ENCODE measurements at places on chromosomes 4 and X. TPM values are rescaled to one million over a fixed set of nuclear protein-coding genes. Genes with fewer than 3 reads are reported as not detected.

The TNIP3 gene
- not detected for total RNA-seq

The PNMA5 gene
- total RNA-seq = not detected

The SUPT20HL1 gene
- total RNA-seq = not detected

The AR gene
- total RNA-seq = 7.9 TPM

GRCh38 chr4:37446016-37446415 is 201.5 kb downstream of the NWD2 start:
- H3K4me3 ChIP-seq = no peak overlapping the region
- no peaks in the 10 kb centered on the region for H3K4me1 ChIP-seq
- H3K27ac ChIP-seq = no peak overlapping the region

- H3K4me1 ChIP-seq = no peaks in the 10 kb centered on the region
- DNase-seq = no peak
- no peak overlapping the region for H3K4me3 ChIP-seq
- H3K27ac ChIP-seq = no peak overlapping the region
Observed at GRCh38 chr4:6365545-6366086, 96.0 kb downstream of the WFS1 start.

DNA sequence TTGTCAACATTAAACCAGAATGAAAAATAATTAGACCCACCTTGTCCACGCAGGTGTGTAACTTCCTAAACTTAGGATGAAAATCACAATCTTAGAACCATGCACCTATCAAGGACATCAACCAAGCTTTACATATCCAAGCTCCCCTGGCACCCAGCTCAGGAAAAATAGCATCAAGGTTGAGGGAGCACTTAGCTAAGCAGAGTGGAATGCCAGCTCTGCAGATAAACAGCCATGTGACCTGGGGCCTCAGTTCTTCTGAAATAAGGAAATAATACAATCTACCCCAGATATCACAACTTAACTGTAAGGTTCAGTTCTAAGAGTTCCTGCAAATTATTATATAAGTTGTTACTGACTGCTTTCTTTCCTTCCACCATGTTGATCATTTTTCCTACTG is 64.7 kb downstream of the DHX15 start:
- no peaks in the 10 kb centered on the region for H3K4me1 ChIP-seq
- no peaks in the 10 kb centered on the region for H3K27me3 ChIP-seq
- no peak overlapping the region for H3K4me3 ChIP-seq
- H3K36me3 ChIP-seq = no peaks in the 10 kb centered on the region
- no peak for DNase-seq

- H3K27me3 ChIP-seq = no peaks in the 10 kb centered on the region
- no peaks in the 10 kb centered on the region for H3K36me3 ChIP-seq
- DNase-seq = no peak
Observed at GRCh38 chrX:150544222-150544787, 24.1 kb upstream of the MTM1 start.

- no peak for DNase-seq
- no peaks in the 10 kb centered on the region for H3K27me3 ChIP-seq
- no peak overlapping the region for H3K27ac ChIP-seq
Observed at GRCh38 chr4:1752284-1753041, 31.1 kb downstream of the TACC3 start.

GRCh38 chr4:163663454-163664225 is 169.2 kb downstream of the TMA16 start:
- no peak overlapping the region for H3K27ac ChIP-seq
- no peaks in the 10 kb centered on the region for H3K36me3 ChIP-seq
- no peaks in the 10 kb centered on the region for H3K4me1 ChIP-seq
- H3K27me3 ChIP-seq = no peaks in the 10 kb centered on the region
- DNase-seq = no peak

All from right atrium auricular region (tissue), 2 donors.